ENCODE measurements at places on chromosomes 5 and 9.

GRCh38 chr5:88251048-88251711 lies 17.5 kb downstream of the TMEM161B start:
- DNase-seq = peak; percentile 84

- DNase-seq = no peak
Measured at GRCh38 chr5:1341863-1342262, 3.0 kb downstream of the CLPTM1L start.

GRCh38 chr5:143355710-143356109 lies 47.8 kb downstream of the NR3C1 start:
- peak; percentile 98 for DNase-seq

DNA sequence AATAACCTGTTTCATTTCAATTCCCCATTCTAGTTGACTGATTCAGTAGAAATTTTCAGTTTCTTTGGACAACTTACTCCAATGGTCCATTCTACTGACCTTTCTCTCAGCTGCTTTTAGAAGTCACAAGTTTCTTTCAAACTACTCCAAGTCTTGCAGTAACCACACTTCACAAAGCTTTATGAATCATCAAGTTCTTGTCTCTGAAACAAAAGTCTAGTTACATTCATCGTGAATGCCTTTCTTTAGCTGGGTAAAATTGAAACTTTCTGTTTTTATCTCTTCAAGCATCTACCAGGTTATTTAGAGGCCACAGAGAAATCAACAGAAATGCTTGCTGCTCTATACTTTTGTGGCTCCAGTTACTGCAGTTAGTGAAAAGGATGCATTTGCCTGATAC lies 405.4 kb downstream of the TMEM232 start:
- peak; percentile 50 for DNase-seq

DNA sequence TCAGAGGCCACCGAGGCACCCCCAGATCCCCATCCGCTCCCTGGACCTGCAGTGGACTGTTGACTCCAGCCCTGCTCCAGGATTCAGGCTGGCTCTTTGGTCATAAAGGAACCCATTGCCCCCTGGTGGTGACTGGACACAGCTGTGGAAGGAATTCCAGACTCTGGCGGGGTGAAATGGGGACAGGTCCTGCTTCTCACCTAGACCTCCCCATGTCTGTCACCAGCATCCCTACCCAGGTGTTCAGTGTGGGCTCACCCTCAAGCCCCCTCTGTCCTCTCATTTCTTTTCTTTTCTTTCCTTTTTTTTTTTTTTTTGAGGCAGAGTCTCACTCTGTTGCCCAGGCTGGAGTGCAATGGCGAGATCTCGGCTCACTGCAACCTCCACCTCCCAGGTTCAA lies 25.5 kb upstream of the STXBP1 start:
- peak; percentile 88 for DNase-seq

- no peak for DNase-seq
Measured at GRCh38 chr9:28976684-28977083, 1403.4 kb upstream of the C9orf72 start.

DNA sequence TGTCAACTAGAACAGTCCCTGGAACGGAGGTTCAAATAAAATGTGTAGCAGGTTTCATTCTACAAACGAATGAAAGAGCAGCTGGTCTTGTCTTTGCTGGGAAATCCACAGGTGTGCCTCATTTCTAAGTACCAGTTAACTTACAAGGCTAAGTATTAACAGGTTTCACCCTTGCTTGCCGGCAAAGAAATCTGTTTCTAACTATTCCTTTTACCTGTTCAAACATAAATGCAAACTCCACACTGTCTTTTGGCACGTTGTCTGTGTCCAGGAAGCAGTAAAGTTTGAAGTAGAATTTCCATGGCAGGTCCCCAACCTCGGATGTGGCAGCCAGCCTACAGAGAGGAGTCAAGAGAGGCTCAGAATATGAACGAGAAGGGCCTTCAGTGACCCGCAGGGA lies 54.4 kb upstream of the RETREG1 start:
- DNase-seq = no peak

- DNase-seq = no peak
Measured at GRCh38 chr5:168365581-168366081, 74.2 kb downstream of the WWC1 start.

GRCh38 chr9:104245925-104246324 lies 151.8 kb downstream of the SMC2 start:
- DNase-seq = no peak

- peak; percentile 24 for DNase-seq
Measured at GRCh38 chr5:41776435-41776834, 93.8 kb downstream of the OXCT1 start.

DNA sequence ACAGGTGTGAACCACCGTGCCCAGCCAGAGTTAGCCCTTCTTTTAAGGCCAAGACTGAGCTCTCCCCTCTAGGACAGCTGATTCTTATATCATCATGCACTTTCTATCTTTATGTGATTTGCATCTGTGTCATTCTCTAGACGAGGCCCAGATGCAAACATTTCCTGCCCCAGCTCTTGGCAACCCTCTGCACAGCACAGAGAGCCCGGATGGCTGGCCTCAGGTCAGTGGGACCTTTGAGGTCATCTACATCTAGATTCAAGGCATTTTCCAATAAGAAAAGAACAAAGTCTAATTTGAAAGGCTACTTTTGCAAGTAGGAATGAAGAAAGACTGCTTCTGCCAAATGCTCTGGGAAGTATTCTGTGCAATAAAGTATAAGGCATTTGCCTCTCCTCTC lies 109.0 kb upstream of the DAB2 start:
- DNase-seq = no peak

DNA sequence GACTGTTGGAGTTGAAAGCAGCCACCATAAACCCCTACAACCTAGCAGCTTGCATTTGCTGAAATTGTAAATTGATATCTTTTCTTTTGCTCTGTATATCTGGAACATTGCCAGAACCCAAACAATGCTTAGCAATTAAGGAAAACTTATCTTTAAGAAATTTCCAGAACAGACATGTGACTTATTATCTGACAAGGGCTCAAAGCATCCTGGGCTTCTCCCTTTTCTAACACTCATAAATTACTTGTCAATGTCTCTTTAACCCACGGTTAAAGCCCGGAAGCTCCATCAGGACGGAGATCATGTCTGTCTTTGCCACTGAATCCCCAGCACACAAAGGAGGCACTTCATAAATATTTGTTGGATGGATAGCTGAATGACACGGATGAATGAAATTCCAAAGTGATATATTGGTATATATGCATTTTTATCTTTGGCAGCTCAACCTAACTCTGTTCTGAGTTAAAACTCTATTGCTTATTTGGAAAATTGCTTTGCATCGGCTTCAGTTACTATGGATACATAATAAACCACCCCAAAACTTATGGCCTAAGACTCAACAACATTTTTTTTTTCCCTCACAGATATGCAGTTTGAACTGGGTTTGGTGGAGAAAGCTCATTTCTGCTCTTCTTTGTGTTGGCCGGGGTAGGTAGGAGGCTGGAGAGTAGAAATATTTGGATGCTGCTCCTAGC lies 103.1 kb upstream of the CLINT1 start:
- no peak for DNase-seq

- no peak for DNase-seq
Measured at GRCh38 chr9:93452710-93453046, 703 bp downstream of the FAM120AOS start.

DNA sequence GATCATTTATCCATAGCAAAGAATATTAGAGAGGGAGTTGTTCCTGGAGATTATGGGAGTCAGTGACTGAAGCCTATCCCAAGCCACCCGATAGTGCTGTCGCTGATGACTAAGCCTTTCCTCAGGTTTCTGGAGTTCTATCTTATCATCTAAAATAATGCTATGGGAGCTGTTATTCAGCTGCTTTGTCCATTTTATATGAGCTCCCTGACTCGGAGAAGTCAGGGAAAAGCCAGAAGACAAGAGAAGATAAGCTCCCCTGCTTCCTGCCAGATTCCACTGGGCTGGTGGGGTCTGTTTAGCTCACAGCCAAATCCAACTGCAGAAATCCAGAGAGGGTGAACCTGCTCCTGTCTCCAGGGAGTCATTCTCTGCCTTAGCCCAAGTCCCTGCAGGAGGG lies 148.2 kb downstream of the DROSHA start:
- no peak for DNase-seq

DNA sequence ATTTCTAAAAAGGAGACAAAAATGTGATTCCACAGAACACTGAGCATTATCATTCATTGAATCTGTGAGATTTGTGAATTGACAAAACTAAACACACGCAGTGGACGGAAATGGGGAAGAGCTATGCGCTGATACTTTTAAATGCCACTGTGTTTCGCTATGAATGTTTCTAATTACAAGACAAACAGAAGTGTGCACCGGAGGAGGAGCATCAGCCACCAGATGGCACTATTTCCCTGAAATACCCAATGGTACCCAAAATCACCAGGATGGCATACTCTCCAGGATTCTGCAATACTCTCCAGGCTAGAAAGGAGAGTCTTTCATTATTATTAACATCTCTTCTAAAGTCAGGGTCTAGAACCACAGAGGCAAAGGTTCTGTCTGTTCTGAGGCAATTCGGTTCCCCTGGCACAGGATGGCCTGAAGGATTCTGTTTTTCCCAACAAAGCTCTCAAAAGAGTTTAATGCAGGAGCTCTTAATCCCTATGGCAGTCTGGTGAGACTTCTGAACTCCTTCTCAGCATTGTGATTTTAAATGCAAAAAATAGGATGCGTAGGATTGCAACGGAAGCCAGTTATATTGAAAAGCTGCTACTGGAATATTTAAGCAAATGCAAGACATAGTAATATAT lies 13.8 kb upstream of the PUM3 start:
- DNase-seq = peak; percentile 84

DNA sequence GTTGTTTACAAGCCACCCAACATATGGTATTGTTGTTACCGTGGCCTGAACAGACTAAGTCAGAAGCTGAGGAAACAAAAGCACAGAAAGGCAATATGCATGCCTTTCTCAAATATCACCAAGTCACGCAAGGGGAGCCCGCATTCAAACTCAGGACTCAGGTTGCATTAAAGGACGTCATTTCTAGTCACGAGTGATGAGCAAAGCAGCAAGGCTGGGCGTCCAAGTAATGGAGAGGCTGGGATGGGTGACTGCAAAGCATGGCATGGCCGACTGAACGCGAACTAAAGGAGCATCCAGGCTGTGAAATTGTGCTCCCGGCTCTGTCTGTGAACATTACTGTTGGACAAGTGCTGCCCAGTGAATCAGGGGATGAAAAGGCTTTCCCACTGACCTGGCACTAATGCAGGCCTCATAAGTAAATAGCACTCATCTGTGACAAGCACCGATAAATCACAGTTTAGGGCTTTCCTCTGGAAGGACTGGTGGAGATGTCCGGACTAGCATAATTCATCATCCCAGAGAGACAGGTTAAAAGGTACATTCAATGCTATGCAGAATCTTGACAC lies 202.8 kb downstream of the SPOCK1 start:
- DNase-seq = no peak

- no peak for DNase-seq
Measured at GRCh38 chr5:126681970-126682369, 81.2 kb downstream of the PHAX start.

- peak; percentile 22 for DNase-seq
Measured at GRCh38 chr9:104795082-104795481, 31.2 kb downstream of the NIPSNAP3B start.

GRCh38 chr5:178895615-178896571 lies at the start of gene ZFP2:
Gene ZFP2, plus strand, starts transcription at chr5:178895913. Its CDS starts 35,401 bp downstream, at chr5:178931314.
- DNase-seq = peak; percentile 57

DNA sequence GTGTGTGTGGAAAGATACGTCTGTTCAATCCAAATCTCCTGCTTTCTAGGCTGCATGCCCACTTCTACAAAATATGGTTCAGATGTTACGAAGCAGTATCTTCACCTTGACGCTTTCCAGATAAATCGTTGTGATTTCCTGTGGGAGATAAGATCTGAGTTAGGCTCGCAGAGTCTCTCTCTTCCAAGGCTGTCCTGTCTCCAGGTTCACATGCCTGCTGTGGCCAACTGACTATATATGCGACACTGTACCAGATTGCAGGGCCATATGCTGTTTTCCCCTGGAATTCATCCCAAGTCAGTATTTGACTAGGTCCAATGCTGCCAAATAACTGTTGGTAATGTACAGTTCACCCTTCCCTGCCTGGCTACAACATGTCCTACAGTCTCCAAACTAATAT lies 47.9 kb downstream of the TMEM252 start:
- no peak for DNase-seq

GRCh38 chr5:7320701-7321301 lies 75.1 kb upstream of the ADCY2 start:
- DNase-seq = no peak

DNA sequence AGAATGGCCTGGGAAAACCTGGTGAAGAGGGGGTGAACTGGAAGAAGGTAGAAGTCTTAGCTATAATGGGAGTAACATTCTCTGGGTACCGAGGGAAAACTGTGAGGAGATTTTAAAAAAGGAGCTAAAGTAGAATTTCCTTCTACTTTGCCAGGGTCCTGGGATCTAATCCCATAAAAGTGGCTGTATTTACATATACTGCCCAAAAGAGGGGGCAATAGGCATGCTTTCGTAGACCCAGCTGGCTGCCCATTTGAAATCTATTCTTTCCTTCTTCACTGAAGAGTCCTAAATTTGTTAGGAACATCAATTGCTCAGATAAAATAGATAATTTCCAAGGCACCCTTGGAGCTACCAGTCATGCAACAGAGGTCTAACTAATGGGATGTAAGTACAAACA lies 159.2 kb downstream of the CDC42SE2 start:
- peak; percentile 71 for DNase-seq

DNA sequence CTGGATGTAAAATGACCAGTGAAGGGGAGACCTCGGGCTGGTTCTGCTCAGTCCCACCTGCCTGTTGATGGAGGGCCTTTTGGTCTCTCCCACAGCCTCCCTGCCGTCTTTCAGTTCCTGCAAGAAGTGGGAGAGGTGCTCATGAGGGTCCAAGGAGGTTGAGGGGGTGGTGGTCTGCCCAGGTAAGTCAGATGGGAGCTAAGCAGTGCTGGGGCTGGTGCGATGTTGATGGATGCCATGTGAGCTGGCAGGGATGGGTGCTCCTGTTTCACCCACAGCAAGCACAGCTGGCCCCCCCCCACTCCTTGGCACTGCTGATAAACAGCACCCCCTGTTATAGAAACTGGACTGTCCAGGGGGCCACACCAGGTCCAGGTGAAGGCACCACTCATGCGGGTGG lies 145.6 kb downstream of the NSG2 start:
- DNase-seq = no peak

GRCh38 chr9:27474305-27474704 lies 49.8 kb upstream of the IFNK start:
- no peak for DNase-seq

GRCh38 chr5:135498637-135498995 lies 37.1 kb downstream of the NEUROG1 start:
- no peak for DNase-seq

GRCh38 chr9:10961883-10962282 lies 349.1 kb upstream of the PTPRD start:
- DNase-seq = no peak

- peak; percentile 79 for DNase-seq
Measured at GRCh38 chr5:73122875-73123810, 2.8 kb downstream of the TMEM171 start.

DNA sequence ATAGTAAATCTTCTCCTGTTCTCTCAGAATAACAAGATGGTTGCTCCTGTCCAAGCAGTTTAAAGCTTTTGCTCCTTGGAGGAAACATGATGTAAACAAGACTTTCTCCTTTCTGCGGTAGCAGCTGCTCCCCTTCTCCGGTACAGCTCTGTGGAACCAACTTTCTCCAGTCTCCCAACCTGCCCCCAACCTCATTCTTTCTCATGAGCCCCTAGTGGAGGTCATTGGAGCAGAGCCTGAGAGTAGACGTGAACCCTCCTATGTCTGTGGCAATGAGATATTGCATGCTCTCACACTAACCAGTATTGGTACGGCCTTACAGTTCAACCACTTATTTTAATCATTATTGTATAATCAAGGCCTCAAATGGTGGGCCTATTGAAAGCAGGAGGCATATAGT lies 483.8 kb upstream of the CDH10 start:
- no peak for DNase-seq

- DNase-seq = no peak
Measured at GRCh38 chr9:107358986-107359385, 75.9 kb downstream of the RAD23B start.

Measured in choroid plexus epithelial cell (primary cell).